ENCODE measurements at places on chromosomes 6 and 20.

DNA sequence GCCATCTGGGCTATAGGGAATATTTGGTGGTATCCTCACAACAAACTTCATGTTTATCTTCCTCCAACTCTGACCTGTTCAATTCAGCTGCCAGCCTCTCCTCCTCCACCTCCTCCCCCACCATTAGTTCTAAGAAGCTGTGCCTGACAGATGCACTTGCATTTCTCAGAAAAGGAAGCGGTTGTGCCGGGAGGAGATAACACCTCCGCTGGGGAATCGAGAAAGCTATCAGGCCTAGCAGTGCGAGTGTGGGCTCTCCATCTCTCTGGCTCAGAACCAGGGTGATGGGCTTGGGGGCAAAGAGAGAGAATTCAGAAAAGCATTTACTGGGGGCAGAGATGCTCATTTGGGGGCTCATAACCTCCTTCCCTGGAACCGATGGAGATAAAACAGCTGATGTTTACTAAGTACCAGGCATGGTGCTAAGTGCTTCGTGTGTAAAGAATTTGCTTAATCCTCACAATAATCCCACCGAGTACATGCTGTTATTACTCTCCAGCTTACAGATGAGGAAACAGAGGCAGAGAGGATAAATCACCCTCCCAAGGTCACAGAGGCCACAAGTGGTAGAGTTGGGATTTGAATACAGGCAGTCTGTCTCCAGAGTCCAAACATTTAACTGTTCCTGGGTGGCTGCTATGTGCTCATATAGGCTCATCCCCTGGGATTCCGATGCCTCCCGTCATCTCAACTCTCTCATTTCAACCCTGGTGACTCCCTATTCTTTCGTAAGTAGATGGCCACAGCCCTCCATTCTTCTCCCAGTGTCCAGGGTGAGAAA, 38.3 kb downstream of the COX4I2 start:
- no peak for DNase-seq

- DNase-seq: no peak
Observed at GRCh38 chr6:145814035-145814500, 527 bp downstream of the FBXO30 start.

- DNase-seq: no peak
Observed at GRCh38 chr6:87104667-87105066, 9.8 kb upstream of the CGA start.

- DNase-seq: no peak
Observed at GRCh38 chr6:165988757-165989456, 178.7 kb downstream of the TBXT start.

DNA sequence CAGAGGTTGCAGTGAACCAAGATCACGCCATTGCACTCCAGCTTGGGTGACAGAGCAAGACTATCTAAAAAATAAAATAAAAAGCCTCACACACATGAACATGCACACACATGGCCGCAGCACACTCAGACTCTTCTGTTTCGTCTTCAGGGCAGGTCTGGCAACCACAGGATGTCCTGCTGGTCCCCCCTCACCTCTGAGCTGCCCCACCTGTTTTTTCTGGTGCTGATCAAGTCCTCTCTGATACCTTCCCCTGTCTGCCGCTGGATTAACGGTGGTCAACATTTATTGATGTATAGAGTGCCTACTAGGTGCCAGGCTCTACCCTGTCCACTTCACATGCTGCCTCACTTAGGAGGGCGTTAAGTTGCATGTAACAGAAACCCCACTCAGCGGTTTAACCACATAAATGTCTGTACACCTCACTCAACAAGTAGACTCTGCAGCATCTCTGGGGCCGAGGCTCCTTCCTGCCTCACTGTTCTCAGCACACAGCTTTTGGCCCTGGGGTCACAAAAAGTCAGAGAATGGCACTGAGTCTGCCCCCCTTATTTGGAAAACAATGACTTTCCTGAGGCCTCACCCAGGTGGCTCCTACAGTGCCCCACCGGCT, 4.5 kb upstream of the AP5S1 start:
- no peak for DNase-seq

Data from T-helper 17 cell (primary cell).